T47D (cell line): ENCODE measurements at places on chromosomes 12 and 14.
A peak's percentile ranks its signal among the peaks of the same experiment; 100 is the strongest.

GRCh38 chr12:43861840-43862150 lies 25.9 kb downstream of the TMEM117 start:
- DNase-seq: no peak

DNA sequence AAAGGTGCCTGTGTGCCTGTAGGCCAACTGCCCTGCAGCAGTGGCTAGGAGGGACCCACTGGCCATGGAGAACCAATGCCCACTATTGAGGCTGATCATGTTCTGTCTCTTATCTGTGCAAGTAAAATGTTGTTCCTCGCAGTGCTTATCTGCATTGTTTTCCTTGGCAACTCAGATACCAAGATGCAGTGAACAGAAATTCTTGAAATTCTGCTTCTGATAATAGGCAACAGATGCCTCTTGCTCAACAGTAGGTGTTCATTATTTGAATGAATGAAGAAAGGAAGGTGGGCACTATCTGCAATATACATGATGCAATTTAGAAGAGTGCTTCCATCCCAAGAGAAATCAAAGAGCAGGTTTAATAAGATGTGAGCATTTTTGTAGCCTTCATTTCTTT lies 232.2 kb downstream of the NUAK1 start:
- no peak for DNase-seq

DNA sequence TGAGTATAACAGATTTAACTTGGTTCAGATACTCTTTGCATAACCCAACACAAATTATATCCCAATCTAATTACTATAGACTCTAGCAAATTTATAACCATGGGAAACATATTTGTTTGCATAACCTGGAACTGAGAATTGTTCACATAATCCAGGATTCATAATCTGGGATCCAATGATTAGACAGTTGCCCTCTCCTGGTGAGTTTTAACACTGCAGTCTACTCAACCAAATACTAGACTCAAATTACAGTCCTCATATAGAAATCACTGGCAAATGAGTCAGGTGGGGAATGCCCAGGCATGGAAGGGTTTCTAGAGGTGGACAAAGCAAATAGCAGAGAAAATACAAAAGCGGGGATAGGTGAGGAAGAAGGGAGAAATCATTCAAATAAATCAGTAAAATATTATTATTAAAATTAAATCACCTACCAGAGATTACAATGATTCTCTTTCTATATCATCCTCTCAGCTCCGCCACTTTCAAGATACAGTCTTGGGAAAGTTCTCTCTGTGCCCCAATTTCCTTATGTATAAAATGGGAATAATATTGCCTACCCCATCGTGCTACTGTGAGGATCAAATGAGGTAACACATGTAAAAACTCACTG lies 9.4 kb downstream of the GCH1 start:
- DNase-seq: peak; percentile 74

DNA sequence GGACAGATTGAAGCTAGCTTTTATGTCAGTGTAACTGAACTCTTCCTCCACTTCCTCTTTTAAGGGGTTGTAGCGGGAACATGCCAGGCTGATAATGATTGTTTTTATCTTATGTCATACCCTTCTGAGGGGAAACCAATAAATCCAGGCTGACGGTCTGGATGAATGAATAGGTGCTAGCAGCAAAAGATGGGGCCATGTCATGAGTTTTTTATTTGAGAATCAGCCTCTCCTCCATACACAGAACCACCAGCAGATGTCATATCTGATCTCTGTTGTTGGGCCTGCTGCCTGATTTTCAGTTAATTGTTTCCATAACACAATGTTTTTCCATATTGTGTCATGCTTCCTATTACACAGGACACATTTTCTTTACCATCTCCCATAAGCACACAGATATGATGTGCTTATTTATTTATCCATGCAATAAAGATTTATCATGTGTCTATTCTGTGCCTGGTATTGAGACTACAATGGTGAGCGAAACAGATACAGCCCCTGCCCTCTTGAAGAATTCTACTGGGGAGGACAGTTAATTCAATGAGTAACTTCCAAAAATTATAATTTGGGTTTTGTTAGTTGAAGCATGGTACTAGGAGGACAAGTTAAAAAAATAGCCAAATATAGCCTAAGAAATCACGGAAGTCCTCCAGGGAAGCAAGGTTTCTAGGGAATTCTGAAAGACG lies 33.6 kb upstream of the CRY1 start:
- DNase-seq: no peak

GRCh38 chr12:67909681-67910080 lies 79.6 kb upstream of the IFNG-AS1 start:
- no peak for DNase-seq

DNA sequence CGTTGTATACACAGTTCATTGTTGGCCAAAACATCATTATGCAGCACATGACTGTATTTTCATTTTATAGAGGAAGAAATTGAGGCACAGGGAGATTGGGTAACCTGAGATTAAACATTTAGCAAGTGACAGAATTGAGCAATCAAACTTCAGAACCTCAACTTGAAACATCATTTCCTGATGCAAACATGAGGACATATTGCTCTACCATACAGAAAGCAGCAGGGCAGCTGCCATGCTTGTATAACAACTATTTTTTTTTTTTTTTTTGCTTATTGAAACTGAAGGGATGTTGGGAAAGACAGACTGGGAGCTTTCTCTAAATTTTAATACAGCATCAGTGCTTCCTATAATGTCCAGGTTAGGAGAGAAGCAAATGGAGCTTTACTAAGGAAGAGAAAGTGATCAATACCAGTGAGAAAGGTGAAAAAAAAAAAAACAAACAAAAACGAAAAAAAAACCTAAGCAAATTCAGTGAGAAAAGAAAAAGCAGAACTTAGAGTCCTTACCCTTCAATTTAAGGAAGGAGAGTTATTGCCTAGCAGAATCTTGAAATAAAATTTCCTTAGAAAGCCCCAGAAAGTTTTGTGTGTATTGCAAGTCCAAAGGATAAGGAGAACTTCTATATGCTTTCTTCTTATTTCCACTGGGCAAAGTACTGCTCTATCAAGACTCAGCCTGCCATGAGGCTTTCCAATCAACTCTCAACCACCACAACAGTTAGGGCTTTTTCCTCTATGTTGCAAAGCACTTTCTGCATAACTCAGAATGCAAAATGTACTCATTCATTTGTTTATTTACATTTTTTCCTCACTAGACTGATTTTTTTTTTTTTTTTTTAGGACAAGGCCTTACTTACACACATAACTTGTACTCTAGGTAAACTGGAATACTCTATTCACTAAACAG lies 21.6 kb downstream of the BTG1 start:
- no peak for DNase-seq

GRCh38 chr12:124034297-124034696 lies 61.3 kb downstream of the ZNF664 start:
- DNase-seq: no peak

- no peak for DNase-seq
These were observed at the start of gene NOS1 for GRCh38 chr12:117361347-117361751. TSS of gene NOS1 (minus strand) at chr12:117361626. CDS start at chr12:117331069, 30,557 bp downstream.

GRCh38 chr14:37417833-37418232 lies 177.2 kb downstream of the FOXA1 start:
- DNase-seq: no peak

- DNase-seq: no peak
These were observed 41.5 kb downstream of the ANO6 start for GRCh38 chr12:45257185-45257930.

DNA sequence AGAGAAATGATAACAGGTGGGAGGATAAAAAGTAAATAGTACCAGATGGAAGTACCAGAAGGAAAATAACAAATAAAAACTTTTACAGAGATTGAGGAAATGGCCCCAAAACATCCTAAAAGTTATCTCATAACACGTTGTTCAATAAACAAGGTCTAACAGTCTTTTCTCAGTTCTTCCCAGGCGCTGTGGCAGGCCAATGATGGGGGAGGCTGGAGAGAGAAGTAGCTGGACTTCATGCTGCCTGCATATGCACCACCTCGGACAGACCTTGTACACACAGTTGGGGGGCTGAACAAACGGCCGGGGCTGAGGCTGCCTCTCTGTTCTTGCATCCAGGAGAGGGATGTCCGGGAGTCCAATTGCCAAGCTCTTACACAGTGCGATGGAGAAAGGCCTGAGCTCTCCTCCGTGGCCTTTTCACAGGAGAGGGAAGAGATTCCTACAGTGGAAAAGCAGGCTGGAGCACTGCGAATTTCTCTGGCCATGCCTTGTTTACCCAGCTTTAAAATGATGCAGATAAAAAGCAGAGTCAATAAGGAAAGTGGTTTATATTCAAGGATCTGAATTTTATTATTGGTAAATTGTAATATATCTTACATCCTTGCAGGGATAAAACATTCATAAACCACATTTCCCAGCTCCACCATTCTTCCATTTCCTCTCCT lies 109.8 kb downstream of the PHLDA1 start:
- peak; percentile 93 for DNase-seq

- DNase-seq: no peak
These were observed 39.4 kb downstream of the USP15 start for GRCh38 chr12:62299617-62300016.

DNA sequence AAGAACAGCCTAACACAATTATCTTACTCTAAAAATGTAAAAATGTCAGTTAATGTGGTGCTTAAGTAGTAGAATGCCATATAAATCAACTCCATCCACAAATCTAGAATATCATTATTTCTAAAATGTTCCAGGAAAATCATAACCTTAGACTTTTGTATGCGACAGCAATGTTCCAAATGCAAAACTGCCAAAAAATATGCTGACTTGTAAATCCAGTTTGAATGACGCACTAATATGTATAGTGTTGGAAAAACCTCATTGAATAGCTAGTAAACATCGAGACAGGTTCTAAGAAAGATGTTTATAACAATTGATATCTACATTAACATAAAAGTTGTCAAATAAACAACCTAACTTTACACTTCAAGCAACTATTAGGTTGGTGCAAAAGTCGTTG lies 469.1 kb upstream of the PRICKLE1 start:
- DNase-seq: no peak

DNA sequence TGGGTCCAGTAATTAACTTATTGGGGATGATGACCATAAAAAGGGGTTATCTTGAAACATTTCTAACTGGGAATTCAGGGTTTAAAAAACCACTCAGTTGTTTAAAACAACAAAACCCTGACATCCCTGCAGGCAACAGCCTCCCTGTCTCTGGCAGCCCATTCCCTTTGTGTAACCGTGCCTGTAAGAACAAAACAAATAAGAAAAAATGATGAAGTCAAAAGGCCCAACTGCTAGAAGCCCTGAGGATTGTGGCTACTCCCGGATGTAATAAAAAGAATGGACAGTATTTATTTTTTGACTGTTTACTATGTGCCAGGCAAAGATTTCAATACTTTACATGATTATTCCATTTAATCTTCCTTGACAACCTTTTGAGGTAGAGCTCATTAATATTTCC lies 75.3 kb downstream of the TMCC3 start:
- DNase-seq: no peak

DNA sequence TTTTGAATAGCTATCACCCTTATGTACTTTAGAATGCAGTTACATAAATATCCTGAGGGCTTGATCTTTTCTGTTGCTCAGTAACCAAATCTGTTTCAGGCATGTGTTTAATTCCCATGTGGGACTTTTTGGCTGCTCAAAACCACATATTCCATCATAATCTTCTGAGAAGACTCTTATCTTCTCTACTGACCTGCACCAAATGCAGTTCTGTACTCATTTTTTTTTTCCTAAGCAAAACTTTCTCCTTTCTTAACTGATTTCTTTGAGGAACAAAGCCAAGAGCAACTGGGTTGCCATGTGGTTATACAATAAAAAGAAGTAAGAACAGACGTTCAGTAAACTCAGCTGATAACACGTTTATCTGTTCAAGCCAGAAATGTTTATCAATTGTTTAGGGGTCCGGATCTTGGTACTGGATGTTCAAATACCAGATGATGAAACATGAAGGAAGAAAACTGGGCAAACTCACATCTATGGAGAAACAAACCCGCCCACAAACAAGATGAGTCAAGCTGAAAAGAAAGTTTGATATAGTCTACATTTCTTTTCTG lies 50.1 kb downstream of the TMEM132C start:
- DNase-seq: no peak

- DNase-seq: peak; percentile 57
These were observed 60.3 kb downstream of the ARF6 start for GRCh38 chr14:49953196-49953595.

- peak; percentile 84 for DNase-seq
These were observed 4.4 kb downstream of the KRT86 start for GRCh38 chr12:52278575-52279421.

- DNase-seq: no peak
These were observed 207.2 kb downstream of the TMTC2 start for GRCh38 chr12:82893896-82894295.

- DNase-seq: no peak
These were observed 104.8 kb downstream of the MYF5 start for GRCh38 chr12:80821513-80822000.

GRCh38 chr14:34018564-34019244 lies 67.8 kb upstream of the EGLN3 start:
- peak; percentile 15 for DNase-seq

DNA sequence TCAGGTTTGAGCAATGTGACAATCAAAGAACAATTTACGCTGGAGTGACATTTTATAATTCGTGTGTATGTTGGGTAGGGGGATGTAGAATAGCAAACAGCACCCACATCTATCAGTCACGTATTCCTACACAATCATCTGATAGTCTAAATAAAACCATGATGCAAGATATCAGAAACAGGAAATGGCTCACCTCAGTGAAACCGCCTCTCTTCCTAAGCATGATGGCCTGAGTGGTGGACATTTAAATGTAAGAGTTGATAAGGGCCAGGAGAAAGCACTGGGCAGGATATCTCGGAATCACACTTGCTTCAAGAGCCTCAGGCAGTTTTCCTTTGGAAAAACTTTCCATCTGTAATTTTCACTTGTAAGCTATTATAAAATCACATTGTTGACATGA lies 128.2 kb downstream of the GRIP1 start:
- no peak for DNase-seq

- no peak for DNase-seq
These were observed 44.0 kb downstream of the RAD52 start for GRCh38 chr12:905261-906031.

GRCh38 chr12:84875241-84875640 lies 37.4 kb downstream of the SLC6A15 start:
- no peak for DNase-seq

DNA sequence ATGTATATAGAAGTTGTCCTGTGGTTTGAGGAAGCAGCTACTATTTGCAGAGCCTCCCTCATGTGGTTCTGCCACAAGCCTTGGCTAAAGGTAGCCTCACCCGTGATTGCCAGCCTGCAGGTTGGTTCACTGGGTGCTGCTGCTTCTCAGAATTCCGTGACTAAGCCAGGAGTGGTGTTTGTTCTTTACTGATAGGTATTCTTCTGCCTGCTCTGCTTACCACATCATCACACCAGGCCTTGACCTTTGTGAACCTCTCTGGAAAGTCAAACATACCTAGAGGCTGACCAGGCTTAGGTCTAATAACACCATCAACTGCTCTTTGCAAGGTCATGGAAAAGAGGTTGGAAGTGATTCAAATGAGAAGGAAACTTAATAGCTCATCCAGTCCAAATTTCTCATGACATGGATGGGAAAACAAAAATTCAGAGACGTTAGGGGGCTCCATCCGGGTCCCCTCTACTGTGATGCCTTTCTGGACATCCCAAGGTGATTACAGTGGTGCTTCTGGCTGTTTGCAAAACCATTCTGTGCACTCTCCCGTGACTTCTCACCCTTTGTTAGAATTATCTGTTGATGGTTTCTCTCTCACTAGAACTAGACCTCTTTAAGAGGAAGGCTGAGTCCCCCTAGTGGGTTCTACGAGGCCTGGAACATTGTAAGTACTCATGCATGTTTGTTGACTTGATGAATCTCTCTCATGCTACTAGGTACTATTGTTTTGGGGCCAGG lies 8.5 kb upstream of the SOCS2 start:
- DNase-seq: no peak
